ENCODE measurements at places on chromosomes 6 and 20.

DNA sequence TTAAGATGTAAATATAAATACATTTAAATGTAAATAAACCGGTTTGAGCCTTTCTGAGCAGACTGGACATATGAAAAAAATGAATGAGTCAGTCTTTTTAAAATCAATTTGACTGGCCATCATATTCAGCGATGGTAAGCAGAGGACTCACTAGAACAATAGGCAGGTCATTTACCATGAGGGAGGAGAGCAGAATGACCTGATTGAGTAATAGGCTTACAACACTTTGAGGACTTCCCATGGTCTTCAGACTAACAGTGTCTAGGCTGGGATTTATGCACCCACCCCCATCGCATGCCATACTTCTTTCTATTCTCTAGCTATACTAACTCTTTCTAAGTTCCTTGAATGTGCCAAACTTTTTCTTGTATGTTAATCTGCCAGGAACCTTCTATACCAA, 241.9 kb upstream of the RAB32 start:
- no peak for DNase-seq

GRCh38 chr6:142722841-142723240, 222.1 kb downstream of the HIVEP2 start:
- DNase-seq: no peak

GRCh38 chr6:14716499-14717146, 529.2 kb upstream of the JARID2 start:
- no peak for DNase-seq

GRCh38 chr20:38806855-38807655, 1.6 kb downstream of the PPP1R16B start:
- no peak for DNase-seq

- DNase-seq: no peak
Measured at GRCh38 chr6:16758163-16758975, 2.9 kb downstream of the ATXN1 start.

GRCh38 chr20:51460569-51461265, 81.8 kb downstream of the NFATC2 start:
- no peak for DNase-seq

GRCh38 chr6:6975459-6976111, 132.2 kb upstream of the RREB1 start:
- no peak for DNase-seq

GRCh38 chr6:87407561-87407900, 241 bp upstream of the CFAP206 start:
- DNase-seq: no peak

GRCh38 chr6:16089232-16090062, 39.4 kb upstream of the MYLIP start:
- peak; percentile 28 for DNase-seq

- no peak for DNase-seq
Measured at GRCh38 chr6:18595774-18596530, 208.8 kb downstream of the RNF144B start.

- no peak for DNase-seq
Measured at GRCh38 chr6:129481706-129482105, 228.3 kb downstream of the ARHGAP18 start.

DNA sequence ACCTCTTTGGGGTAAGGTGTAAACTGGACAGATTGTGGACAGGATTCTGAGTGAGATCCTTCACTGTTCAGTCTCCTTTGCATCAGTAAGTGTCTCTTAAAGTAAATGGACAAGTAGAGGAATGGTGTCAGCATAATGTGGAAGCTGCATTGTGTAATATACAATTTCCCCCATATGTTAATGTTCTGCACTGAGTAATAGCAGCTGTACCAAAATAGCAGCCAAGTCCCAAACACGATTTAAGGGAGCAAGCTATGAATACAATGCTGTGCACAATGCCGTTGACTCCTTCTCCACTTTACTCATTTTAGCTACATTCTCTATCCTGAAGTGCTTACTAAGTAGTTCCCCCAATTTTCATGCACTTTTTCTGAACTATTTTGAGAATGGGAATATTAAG, 21.1 kb upstream of the TRIM26 start:
- DNase-seq: no peak

- no peak for DNase-seq
Measured at GRCh38 chr6:100461278-100461916, 3.3 kb downstream of the SIM1 start.

DNA sequence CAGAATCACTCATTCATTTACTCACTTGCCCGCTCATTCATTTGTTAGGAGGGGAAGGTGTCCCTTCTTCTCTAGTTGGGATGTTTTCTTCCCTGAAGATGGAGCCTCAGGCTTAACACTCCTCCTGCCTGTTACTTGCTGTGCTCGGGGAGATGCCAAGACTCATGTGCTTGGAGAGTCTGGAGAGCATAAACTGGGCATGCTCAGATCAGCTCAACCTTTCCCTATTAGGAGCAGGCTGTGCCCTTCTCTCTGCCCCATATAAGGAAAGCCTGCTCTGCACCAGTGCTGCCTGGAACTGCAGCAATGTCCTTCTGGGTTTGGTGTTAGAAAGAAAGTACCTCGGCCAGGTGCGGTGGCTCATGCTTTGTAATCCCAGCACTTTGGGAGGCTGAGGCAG, 18.0 kb upstream of the UBE2V1 start:
- no peak for DNase-seq

- peak; percentile 77 for DNase-seq
Measured at GRCh38 chr6:28838634-28839442, 84.9 kb downstream of the TRIM27 start.

GRCh38 chr20:32623667-32624157, 38.6 kb upstream of the NOL4L start:
- no peak for DNase-seq

GRCh38 chr6:127921982-127922381, 21.1 kb upstream of the THEMIS start:
- no peak for DNase-seq

DNA sequence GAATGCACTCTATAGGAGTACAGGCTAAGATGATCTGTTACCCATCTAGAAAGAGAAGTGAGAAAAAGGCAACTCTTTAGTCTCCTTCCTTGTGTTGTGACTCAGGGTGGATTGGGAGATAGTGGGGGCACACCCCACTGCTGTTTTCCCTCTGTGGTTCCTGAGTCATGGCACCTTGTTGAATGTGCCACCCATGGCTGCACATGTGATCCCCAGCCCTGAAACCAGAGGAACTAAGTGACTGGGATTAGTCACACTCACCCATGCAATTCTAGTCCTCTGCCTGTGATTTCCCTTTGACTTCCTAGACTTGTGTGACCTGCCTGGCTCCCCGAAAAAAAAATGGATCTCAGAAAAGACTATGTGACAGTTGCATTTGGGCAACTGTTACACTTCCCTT, 48.6 kb upstream of the HTR1B start:
- DNase-seq: no peak

- DNase-seq: no peak
Measured at GRCh38 chr6:105163183-105163582, 16.6 kb downstream of the POPDC3 start.

GRCh38 chr20:59770270-59770669, 163.2 kb downstream of the SYCP2 start:
- DNase-seq: no peak

DNA sequence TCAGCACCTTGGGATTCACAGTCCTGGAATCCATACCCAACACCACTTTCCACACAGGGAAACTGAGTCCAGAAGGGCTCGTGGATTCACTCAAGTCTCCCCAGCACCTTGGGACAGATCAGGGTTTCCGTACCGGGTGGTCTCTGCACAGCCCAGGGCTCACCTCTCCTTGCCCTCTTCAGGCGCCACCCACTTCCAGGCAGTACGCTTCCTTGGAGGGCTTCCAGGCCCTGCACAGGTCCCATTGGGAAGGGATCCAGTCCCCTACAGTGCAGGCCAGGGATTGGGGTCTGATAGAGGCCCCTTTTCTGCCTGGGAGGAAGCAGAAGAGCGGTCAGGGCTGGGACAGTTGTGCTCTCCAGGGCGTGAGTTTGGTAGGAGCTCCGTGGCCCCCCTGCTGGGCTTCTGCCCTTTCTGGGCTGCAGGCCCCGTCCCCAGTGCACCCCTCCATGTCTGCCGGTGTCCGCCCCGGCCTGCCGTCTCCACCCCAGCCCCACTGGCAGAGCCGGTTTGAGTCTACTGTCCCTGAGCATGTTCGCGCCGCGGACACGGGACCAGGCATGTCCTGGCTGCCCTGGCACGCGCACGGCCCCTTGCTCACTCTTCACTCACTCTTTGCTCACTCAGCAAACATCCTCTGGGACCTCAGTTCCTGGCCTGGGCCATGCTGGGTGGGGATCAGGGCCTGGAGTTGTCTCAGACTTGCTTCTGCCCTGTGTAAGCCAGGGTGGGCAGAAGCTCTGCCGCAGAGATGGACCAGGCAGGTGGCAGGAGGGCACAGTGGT, 12.6 kb downstream of the SRC start:
- DNase-seq: no peak

- DNase-seq: peak; percentile 58
Measured at GRCh38 chr20:642398-643174, 10.4 kb downstream of the SRXN1 start.

GRCh38 chr20:41078329-41078728, 49.7 kb downstream of the TOP1 start:
- no peak for DNase-seq

DNA sequence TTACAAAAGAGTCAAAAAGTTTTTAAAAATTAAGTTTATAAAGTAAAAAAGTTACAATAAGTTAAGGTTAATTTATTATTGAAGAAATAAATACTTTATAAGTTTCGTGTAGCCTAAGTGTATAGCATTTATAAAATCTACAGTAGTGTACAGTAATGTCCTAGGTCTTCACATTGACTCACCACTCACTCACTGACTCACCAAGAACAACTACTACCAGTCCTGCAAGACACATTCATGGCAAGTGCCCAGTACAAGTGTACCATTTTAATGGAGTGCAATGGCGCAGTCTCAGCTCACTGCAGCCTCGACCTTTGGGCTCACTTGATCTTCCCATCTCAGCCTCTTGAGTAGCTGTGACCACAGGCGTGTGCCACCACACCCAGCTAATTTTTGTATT, 128.2 kb downstream of the GPX5 start:
- no peak for DNase-seq

- peak; percentile 27 for DNase-seq
Measured at GRCh38 chr20:59820204-59821041, 113.0 kb downstream of the SYCP2 start.

DNA sequence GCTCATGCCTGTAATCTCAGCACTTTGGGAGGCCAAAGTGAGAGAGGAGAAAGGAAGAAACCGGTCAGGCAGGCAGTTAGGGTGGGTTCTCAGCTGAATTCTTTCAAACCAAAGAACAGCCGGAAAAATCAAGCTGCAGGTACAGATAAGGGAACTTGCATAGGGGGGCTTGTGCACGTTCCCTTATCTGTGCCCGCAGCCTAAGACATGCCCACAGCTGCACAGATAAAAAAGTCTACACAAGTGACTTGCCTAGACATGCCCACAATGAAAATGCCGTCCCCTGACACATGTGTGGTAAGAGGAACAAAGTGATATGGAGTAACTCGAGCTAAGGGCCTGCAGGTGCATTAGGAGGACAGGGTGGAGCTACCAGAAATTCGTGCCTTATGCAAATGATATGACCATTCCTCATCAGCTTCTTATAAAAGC, 175.8 kb upstream of the SALL4 start:
- DNase-seq: no peak

GRCh38 chr20:4041748-4042411, 26.5 kb upstream of the RNF24 start:
- DNase-seq: peak; percentile 86

GRCh38 chr20:44111712-44112335, 75.2 kb downstream of the JPH2 start:
- no peak for DNase-seq

DNA sequence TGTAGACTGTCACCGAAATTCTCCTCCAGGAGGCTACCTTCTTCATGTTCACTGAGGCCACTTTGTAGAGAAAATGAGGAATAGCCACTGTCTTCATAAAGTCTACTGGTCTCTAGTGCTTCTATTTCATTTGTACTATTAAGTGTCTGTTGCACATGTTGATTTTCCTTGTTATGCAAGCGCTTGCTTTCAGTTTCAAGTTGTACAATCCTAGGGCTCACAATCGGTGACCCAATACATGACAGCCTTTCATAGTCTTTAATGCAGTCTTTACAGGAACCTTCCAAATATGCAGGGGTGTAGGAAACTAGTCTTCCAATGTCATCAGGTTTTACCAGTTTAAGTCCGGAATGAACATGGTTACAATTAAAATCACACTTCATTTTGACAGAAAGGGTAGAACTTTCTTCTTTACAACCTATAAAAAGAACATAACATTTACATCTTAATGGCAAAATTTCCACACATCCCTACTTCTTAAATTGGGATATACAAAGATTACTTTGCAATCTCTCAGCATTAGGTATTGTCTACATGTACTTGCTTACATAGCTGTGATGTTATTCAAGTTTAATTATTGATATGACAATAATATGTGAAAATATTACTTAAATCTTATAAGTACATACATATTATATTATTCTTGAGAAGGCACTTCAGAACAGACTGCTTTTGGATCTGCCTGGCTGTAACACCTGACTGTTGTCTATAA, 7.5 kb downstream of the FBXO5 start:
- no peak for DNase-seq

DNA sequence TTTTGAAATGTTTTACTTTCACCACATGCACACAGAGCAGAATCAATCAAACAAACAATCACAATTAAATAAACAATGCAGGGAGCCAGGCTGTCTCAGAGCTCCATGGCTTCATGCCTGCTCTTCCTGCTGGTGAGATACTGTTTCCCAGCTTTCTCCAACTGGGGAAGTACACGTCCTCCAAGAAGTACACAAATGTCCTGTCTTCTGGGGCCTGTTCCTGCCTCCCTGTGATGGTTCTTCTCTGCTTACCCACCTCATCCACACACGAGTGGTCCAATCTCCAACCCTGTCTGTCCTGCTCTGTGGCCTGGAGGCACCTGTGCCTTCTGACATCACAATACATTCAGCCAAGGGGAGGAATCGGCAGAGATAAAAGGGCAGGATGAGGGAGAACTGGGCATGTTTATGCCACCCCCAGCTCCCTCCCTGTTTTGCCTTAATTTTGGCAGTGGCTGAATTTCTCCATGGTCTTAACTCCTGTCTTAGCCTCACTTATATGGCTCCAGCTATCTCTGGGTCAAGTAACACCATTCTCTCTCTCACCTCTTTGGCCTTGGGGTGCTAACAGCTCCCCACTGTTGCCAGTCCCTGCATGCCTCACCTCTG, 25.3 kb upstream of the TTPAL start:
- no peak for DNase-seq

DNA sequence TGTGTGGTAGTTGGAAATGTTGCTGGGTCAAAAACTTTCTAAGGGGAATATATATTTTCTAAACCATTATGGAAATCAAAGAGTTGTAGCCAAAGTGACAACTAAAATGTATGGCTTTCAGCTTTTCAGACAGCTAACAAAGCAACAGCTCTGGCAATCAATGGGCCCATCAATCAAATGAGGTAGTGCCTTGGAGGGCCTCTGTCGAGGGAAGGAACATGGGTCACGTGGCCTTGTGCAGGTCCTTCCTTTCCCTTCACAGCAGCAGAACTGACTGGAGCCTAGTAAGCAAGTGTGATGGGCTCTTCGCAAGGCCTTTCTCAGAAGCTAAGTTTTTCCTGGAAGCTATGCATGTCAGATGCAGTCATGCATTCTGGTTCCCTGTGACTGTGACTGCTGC, 17.9 kb downstream of the FAXC start:
- DNase-seq: no peak
